ENCODE measurements at places on chromosomes 13 and 19.
A peak's percentile ranks its signal among the peaks of the same experiment; 100 is the strongest.

DNA sequence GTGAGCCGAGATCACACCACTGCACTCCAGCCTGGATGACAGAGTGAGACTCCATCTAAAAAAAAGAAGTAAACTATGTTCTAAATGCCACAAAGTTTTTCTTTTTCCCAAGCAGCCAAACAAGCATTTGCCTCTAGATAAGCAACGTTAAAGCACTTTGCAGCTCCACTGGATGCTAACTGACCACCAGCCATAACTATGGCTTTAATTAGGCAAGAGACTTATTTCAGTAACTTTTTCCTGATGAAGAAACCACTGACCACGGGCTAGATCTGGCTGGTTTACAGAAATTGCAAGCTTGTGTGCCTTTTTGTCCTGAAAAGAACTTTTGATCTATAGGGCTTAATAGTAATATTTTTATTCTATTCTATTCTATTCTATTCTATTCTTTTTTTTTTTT lies 22.1 kb downstream of the CD70 start:
- DNase-seq = no peak

- no peak for DNase-seq
Observed at GRCh38 chr19:33532859-33533460, 11.4 kb upstream of the PEPD start.

- no peak for DNase-seq
Observed at GRCh38 chr13:57680609-57681008, 49.1 kb downstream of the PCDH17 start.

DNA sequence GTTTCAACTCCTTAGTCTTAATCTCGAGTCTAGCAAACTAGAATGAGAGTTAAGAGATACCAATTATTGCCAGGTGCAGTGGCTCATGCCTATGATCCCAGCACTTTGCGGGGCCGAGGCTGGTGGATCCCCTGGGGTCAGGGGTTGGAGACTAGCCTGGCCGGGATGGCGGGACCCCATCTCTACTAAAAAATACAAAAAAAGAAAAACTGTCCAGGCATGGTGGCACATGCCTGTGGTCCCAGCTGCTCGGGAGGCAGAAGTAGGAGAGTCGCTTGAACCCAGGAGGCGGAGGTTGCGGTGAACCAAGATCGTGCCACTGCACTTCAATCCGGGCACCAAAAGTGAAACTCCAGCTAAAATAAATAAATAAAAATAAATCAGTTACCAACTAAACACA lies 1119.5 kb upstream of the ATXN8OS start:
- no peak for DNase-seq

DNA sequence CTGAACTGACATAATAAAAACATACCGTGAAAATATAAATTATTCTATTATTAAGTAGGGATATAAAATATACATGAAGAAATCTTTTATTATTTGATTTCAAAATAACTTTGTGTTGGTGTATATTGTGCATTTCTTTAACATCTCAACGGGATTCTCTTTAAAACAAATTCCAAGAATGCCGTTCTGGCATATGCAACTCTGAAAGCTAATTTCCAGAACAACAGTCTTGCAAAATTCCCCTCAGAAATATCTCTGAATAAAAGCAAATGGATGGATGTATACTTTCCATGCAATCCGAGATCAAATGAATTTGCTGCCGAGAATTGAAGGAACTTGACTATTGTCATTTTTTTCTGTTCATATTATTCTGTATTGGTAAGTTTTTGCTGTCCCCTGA lies 1579.8 kb downstream of the PCDH9 start:
- no peak for DNase-seq

GRCh38 chr19:28009696-28010095 lies 1203.3 kb downstream of the UQCRFS1 start:
- no peak for DNase-seq

- DNase-seq = peak; percentile 65
Observed at GRCh38 chr19:44839276-44839675, 6.8 kb upstream of the NECTIN2 start.

DNA sequence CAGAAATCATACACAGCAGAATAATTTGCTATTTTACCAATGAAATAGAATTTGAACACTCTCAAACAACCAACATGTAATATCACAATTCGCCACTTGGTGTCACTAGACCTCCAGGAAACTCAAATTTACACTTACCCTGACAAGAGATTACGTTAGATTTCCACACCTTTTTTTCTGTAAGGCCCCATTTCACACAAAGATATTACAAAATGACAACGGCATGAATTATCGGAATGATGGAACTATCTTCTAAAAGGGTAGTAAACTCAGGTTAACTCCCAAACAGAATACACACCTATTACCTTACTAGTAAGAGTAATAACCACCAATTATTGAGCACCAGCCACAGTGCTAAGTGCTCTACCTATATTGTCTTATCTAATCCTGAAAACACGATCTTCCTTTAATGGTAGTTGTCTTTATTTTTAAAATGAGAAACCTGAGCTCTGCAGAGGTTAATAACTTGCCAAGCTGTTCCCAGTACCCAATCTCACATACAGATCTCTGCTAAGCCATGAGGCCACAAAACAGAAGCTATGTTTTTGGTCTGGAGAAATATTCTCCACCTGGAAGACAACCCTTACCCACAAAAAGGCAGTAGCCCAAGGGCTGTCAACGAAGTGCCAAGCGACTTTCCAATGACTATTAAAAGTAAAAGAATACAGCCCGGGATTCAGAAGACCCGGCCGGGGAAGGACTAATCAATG lies 152.4 kb downstream of the DCLK1 start:
- DNase-seq = peak; percentile 36

GRCh38 chr19:15488489-15489226 lies 9.4 kb upstream of the PGLYRP2 start:
- DNase-seq = no peak

GRCh38 chr13:110208116-110208515 lies 98.8 kb downstream of the COL4A1 start:
- no peak for DNase-seq

DNA sequence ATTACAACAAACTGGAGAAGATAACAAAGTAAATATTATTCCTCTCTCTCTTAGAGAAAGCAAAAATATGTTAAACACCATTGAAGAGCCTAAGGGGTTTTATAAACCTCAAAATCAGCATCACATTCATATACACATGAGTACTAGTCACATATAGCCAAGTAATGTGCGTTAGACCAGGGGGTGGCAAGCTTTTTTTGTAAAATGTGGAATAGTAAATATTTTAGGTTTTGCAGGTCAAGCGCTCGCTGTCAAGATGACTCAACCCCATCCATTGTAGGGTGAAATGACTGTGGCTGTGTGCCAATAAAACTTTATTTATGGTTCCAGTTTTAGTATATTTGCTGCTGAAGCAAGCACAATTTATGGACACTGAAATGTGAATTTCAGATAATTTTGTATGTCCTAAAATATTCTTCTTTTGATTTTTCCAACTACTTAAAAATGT lies 21.7 kb downstream of the RFX2 start:
- DNase-seq = no peak

DNA sequence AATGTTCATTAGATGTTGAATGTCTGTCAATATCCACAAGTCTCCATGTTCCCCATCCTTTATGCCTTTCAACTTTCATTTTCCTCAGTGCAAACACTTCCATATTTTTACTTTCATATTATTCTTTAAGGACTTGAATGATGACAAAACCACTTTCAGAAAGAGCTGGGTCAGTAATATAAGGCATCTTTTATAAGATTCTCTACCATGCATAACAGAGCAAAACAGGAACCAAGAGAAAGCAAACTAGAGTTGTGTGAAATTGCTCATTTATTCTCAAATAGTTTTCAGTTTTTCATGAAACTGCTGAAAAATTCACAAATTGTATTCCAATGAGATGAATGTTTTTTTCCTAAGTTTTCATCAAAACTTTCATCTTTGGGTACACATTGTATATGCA lies 1247.6 kb downstream of the PCDH17 start:
- DNase-seq = no peak

- no peak for DNase-seq
Observed at GRCh38 chr13:45833663-45834375, 17.7 kb downstream of the SIAH3 start.

DNA sequence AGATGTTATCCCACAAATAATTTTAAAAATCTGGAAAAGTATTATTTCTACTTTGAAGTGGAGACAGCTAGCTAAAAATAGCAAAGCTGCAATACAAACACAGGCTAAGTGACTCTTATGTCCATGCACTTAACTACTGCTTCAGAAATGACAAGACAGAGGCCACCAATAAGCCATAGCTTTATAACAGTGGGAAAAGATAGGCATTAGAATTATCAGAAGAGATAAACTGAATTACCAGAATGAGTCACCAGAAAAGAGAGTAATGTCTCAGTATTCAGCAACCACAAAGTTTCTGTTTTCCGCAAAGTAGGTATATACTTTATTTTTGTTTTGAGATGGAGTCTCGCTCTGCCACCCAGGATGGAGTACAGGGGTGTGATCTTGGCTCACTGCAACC lies 17.1 kb downstream of the CLN5 start:
- no peak for DNase-seq

GRCh38 chr19:18708452-18709231 lies 25.2 kb downstream of the CRTC1 start:
- DNase-seq = no peak

GRCh38 chr13:36919171-36919832 lies 736 bp downstream of the SMAD9 start:
- DNase-seq = peak; percentile 65

- DNase-seq = no peak
Observed at GRCh38 chr13:45941261-45941660, 89.7 kb upstream of the SIAH3 start.

GRCh38 chr13:92716749-92717148 lies 509.9 kb upstream of the GPC6 start:
- no peak for DNase-seq

DNA sequence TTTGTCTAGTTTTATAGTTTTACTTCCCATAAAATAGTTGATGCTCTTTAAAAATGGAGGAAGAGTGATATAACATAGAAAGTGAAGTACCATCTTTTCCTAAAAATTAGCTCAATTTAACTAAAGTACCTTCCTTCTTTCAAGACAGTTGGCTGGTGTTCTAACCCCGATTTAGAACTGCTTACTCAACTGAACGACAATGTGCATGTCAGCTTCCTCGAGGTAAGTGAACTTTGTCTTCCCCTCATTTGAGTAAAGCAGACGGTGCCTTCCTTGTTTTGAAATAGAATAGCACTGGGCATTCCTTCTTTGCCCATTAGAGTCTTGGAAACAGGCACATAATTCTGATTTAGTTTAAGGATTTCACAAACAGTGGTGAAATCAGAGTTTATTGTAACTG lies 1519.2 kb downstream of the EFNB2 start:
- DNase-seq = no peak

- no peak for DNase-seq
Observed at GRCh38 chr13:108915095-108915633, 285.8 kb downstream of the MYO16 start.

- no peak for DNase-seq
Observed at GRCh38 chr19:5038631-5039271, 69.8 kb downstream of the KDM4B start.

DNA sequence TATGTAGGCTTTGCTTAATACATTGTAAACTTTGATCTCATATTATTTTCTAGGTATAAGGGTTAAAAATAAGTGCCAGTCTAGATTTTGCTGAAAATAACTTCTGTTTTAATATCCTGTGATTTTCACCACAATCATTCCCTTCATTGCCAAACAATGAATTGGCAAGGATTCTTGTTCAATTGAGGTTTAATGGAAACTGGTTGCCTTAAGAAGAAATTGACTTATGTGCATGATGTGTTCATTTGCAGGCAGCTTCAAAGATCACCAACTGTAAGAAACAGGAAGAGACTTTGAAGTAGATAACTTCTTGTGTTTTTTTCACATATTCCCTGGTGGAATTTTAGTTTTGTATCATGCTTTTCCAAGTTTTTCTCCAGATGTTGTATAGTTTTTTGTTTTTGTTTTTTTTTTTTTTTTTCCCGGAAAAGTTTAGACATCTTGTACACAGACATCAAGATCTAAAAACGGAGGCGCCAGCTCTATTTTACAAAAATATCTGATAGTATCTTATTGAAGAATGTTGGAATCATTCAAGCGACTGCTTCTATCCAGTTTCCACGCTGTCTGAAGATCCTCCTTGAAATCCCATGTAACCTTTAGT lies 108.3 kb downstream of the POSTN start:
- DNase-seq = no peak
